ENCODE measurements at places on chromosomes 11 and 22.

DNA sequence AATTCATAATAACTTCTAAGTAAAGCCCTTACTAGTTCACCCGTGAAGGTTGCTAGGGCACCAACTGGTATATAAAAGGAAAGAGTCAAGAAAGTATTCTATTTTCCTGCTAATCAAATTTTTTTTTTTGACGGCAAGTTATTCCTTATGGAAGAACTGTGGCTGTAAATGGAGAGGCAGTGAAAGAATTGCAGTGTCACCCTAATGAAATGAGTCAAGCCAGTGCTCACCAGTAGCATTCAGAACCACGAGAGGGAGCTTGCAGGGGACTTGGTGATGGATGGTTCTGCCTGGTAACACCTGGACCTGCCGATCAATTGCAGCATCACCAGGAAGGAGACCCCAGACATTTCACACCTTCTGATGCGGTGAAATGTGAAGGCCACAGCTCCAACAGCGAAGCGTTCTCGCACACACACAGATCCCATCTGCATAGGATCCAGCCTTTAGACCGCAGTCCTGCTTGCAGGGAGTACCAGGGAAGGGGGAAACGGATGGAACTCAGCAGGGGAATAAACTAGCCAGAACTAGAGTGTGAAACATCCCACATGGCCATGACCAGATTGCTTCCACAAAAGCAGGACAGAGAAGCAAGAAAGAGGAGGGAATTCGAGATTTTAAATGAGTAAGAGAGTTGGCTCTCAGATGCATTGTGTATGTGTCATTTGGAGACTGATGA lies 326.2 kb downstream of the TBC1D22A start:
- DNase-seq: peak; percentile 39

DNA sequence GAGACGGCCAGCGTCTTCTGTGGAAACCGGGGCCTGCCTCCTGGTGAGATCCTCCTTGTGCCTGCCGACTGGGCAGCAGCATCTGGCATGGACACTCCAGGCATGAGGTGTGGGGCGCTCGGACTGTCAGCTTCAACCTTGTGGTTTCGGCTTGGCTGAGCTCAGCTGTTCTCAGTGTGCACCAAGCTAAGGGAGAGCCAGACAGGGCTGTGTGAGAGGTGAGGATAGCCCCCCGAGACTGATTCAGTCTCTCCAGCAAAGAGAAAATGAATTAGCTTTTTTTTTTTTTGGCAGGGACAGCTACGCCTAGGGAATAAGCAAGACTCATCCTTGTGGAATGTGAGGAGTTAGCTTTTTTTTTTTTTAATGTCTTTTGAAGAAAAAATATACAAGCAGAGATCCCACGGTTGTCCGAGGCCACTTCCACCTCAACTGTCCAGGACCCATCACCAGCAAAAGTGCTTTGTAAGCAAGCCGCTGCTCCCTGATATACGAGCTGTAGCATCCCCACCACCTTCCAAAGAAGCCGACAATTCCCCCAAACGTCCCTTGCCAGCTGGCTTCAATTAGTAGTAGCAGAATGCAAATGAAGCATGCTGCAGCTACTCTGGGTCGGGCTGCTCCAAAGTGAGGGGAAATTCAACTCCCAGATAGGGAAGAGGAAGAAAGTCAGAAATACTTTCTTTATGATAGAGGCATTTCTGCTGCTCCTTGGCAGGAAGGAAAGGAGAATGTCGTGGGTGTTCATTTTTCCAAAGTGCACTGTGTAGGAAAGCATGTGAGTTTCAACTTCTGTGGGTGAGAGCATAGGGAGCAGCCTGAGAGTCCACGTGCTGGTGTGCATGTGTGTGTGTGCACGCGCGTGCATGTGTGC lies 9.7 kb upstream of the THY1 start:
- DNase-seq: peak; percentile 84

GRCh38 chr11:75056814-75057213 lies 39.9 kb downstream of the OR2AT4 start:
- DNase-seq: no peak

DNA sequence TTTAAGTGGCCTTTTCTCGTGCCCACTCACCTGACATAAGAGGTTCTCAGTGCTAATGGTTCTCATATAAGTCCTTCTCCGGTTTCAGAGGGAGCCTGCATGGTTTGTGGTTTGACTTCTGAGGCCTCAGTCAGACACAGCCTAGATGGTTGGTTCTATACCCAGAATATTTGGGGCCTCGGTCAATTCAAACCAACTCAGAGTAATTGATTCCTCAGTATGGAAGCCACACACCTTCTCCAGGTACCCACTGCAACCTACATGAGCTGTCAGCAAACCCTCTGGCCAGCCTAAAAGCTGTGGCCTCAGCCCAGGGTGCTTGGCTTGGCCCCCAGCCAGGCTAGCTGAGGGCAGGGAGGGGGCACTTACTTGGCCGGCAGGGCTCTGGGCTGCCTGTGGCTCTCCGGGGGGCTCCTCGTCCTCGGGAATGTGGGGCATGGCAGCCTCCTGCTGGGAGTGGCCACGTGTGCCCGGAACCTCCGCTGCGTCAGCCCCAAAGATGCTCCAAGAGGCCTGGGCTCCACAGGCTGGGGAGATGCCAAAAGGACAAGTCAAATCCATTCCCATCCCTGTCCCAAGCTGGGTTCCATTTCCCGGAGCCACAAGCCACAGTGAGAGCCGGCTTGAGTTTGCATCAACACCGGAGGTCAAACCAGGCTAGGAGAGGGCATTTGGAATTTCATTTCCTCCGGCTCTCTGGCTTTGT lies 41.7 kb downstream of the IRAG1 start:
- no peak for DNase-seq

- DNase-seq: no peak
These were observed 4.3 kb upstream of the TMPRSS13 start for GRCh38 chr11:117933475-117933874.

GRCh38 chr11:110711448-110711775 lies 825 bp downstream of the ARHGAP20 start:
- peak; percentile 79 for DNase-seq

Measured in mesenteric fat pad (tissue), 1 donor.